ENCODE measurements at places on chromosomes 6 and 20.

DNA sequence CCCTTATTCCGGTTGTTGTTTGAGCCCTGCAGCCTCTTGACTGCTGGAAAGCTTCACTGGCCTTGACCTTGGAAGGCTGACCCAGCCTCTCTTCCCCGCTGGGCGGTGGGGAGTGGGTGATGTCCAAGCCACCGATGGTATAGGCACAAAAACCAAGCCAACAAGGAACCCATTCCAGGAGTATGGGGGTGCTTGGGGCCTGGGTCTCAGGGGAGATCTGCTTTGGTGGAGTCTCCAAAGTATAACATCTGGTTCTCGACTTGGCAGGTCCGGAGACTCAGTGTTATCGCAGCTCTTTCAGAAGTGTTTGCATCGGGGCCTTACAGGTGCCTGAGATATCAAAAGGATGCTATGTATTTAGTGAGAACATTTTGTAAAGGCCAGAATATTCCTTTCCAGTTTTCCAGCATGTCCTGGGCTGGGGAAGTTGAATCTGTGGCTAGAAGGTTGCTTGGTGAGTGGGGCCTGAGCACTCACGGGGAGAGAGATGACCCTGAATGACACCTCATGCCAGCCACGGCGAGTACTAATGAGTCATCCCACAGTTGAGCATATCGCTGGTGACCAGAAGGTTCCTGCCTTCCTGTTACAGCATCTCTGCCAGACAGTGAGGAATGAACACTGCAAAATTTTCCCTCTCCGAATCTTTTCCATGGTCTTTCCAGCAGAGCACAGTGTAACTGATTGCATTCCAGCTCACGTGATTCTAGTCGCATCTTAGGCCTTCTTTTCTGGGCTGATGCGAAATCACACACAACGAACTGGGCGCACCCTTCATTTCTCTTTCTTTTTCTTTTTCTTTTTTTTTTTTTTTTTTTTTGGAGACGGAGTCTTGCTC, 133.9 kb downstream of the ZDHHC14 start:
- no peak for DNase-seq

- DNase-seq = no peak
Observed at GRCh38 chr20:41137614-41138474, 501 bp downstream of the PLCG1 start.

DNA sequence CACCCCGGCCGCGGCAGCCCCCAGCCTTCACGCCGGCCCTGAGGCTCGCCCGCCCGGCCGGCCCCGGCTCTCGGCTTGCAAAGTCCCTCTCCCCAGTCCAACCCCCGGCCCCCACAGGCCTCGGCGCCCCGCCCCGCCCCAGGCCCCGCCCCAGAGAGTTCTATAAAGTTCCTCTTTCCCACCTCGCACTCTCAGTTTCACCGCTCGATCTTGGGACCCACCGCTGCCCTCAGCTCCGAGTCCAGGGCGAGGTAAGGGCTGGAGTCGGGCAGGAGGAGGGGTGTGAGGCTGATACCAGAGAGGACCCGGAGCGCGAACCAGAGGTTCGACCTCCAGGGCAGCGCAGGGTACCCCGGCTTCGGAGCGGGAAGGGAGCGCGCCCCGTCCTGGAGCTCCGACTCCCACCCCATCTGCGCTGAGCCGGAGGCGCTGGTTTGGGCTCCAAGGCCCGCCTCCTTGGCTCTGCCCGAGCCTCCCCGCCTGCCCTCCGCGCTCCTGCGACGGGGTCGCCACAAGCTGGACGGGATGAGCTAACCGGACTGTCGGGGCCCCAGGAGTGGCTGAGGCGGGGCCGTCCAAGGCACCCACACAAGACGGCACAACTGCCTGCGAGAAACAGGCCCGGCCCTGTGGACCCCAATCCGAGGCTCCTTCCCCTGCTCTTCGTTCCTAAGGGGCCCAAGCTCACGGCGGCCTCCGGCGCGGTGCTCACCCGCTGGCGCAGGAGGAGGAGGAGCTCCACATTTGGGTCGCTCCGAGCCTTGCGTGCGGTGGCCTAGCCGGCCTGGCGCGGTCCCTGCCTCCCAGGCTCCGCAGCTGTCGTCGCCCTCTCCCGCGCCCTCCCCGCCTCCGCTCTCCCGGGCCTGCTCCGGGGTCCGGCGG, at the start of gene IRF4:
TSS of gene IRF4 (plus strand) at position 194 of the 882 bp plus-strand sequence. CDS start 1,401 bp downstream, outside the sequence.
- no peak for DNase-seq

DNA sequence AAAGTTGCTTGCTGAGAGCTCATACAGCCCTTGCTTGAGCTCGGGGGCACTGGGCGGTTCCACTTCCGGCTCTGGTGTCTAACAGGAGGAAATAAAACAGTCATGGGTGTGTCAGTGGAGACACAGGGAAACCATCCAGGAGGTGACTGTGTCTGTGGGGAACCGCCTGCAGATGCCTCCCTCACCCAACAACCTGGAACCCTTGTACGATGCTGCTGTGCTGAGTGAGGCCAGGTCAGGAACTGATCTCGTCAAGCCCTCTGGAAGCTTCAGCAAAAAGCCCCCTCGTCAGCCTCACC, 15.5 kb downstream of the TXNDC5 start:
- no peak for DNase-seq

DNA sequence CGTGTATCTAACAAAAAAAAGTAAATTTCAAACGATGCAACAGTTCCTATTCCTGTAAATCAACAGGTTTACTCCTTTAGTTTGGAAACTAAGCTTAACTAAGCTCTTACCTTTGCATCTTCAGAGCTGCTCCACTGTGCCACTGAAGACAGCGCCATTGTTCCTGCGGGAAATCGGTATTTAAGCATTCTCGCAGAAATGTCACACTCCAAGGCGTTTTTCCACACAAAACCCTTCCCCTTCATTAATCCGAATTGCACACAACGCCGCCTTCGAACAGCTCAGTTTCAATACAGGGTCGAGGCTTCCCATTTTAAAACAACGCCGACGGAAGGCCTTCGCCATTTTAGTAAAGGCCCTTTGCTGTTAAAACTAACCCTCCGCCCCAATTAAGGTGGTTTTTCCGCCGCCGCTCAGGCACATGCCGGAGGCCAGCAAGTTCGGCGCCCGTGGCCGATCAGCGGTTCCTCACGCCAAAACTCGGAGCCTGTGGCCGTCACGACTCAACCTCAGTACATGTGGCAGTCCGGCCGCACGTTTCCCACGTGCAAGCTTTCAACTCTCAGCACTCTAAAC, 35.4 kb upstream of the SYNCRIP start:
- no peak for DNase-seq

DNA sequence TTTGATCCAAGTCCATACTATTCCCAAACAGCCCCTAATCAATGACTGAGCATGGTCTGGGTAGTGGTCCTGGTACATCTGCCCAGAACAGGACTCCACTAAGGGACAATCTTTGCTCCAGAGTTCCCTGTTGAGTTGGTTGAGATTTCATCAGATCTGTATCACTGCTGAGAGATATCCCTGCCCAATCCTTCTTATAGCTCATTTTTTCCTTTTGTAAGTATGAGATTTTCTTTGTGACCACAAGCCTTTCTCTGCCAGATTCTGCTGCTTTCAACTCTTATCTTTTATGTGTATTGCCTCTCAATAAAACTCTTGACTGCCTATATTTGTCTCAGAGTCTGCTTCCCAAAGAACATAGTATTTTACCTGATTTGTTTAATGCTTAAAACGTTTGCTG, 46.2 kb upstream of the LAMA2 start:
- no peak for DNase-seq

All from cortex of kidney (tissue), 1 donor.